COLO829 (cell line): ENCODE measurements at places on chromosomes 6 and 20.

- DNase-seq, result no peak
Measured at GRCh38 chr6:3825331-3825831, 23.8 kb upstream of the FAM50B start.

DNA sequence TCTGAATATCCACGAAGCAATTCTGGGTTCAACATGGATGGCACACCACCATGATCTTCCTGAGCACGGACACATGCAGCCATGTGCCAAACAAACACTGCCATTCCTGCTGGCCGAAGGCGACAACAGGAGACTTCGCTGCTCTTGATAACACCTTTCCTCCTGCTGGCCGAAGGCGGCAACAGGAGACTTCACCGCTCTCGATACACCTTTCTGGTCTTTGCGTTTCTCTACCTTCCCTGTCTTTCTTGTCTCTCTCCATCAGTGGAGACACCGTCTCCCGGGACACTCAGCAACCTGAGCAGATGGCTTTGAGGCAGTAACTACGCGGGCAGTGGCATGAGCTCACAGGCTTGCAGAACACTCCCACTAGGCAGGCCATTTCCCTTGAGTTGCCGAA is 54.9 kb upstream of the MPC1 start:
- DNase-seq, result no peak

GRCh38 chr6:168052291-168052891 is 26.6 kb downstream of the FRMD1 start:
- DNase-seq, result no peak

GRCh38 chr20:40720099-40720498 is 31.1 kb upstream of the MAFB start:
- peak; percentile 51 for DNase-seq

GRCh38 chr6:501891-502601 is 110.5 kb downstream of the IRF4 start:
- peak; percentile 64 for DNase-seq

DNA sequence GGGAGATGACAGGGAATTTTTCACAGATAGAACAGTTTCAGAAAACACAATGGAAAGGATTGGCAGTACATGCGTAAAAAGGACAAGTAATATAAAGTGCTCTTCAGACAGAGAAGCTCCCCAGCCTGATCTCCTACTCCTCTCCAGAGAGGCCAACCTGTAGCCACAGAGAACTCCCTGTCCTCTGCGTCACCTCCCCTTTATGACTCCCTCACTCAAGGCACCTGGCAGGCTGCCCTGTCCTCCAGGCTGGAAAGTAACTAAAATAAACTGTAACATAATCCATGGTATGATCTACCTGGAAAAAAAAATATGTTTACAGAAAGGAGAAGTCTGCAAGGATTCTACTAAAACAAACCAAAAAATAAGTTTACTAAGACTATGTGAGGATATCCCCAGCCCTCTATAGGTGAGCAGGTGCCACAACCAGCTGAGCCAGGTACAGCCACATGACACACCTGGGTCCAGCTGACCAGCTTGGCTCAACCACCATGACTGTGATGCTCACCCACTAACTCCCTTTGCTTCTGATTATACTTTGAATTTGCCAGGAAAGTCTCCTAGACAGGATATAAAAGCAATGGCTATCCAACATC is 29.2 kb downstream of the MBOAT1 start:
- no peak for DNase-seq

DNA sequence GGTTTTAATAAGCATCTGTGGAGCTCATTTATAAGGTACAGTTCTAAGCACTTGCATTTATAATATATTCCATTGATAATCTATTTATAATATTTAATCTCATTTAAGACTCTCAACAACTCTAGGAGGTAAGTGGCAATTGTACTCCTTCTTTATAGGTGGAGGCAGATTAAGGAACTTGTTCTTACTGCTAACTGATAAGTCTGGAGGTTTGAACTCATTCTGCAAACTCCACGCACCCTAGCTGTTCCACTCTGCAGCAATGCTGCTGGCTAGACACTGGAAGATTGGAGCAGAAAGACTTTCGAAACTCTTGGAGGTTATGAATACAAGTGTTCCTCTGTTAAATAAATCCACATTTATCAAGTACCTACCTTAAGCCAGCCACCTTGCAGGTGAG is 793 bp upstream of the HDAC2 start:
- DNase-seq, result no peak

GRCh38 chr6:128519132-128519930 is 1.1 kb downstream of the PTPRK start:
- DNase-seq, result no peak
